ENCODE measurements at places on chromosomes 1 and 21.

DNA sequence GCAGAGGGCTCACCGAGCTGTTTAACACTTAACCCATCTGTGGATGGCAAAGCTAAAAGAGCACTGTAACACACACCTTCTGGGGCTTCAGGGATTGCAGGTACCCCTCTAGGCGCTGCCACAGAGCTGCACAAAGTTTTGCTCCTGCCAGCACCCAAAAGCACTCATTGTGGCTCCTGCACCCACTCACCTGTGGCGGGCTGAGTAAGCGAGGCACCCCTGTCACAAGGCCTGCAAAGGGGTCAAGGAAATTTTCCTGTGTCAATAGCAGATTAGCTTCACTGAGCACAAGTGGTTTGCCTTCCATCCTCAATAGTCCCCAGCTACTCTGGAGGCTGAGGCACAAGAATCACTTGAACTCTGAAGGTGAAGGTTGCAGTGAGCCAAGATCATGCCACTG, 29.5 kb upstream of the KCNK1 start:
- DNase-seq = no peak

- DNase-seq = no peak
These were observed 360.4 kb upstream of the LYPLAL1 start for GRCh38 chr1:218813237-218813636.

DNA sequence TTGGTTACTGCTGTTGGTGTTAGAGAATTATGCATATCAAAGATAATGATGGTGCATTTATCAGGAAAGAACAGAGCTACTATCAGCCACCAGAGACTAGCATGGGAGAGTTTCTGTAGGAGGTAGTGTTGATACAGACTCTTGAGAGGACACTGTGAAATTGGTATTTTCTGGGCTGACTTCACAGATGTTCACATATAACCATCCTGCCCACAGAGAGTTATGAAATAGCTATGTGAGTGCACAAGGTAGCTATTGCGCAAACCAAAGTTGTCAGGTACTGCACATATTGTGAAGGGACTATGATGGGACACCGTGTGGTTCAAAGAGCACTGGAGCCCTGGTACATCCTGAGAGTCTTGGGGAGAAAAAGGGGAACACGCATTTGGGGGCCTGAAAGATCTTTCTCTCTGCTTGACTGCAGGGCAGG, 1.4 kb upstream of the TLCD4 start:
- DNase-seq = no peak

DNA sequence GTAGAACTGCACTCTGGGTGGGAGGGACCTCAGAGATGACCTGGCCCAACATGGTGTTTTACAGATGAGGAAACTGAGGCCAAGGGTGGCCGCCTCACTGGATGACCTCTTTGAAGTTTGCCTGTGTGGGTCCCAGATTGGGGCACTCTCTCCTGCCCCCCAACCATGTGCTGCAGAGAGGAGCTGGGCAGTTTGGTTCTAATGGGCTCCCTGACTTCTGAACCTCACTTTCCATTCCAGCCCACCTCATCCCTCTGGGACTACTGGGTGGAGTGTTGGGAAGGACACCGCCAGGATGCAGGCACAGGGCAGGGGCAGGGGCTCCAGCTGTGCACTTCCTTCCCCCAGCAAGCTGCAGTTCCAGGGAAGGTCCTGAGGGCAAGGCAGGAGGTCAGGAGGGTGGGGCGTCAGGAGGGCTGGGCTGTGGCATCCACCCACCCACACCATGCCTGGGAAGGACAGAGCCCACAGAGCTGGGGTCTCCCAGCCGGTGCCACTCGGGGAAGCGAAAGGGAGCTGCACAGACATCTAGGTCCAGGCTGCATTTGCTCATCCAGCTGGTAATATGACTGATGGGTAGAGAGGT, 10.3 kb upstream of the EPS8L3 start:
- DNase-seq = no peak

DNA sequence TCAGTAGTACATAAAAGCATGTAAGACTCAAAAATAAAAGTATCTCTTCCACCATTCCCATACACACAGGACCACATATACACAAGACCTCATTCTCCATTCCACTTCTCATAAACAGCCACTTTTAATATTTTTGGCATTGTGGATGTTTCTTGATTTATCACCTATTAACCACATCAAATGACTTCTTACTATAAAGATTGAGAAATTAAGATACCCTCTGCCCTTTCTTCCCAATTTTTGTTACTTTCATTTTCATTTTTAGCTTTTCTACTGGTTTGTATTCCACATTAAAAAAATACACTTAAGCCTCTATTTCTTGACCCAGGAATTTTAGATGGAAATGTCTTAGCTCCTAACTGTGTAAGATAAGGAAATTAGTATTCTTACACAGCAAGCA, 22.8 kb downstream of the AKT3 start:
- DNase-seq = no peak

GRCh38 chr21:22871692-22872091, 1873.5 kb downstream of the NCAM2 start:
- DNase-seq = no peak

- DNase-seq = no peak
These were observed 88.1 kb upstream of the RUNX3 start for GRCh38 chr1:25018110-25018735.

DNA sequence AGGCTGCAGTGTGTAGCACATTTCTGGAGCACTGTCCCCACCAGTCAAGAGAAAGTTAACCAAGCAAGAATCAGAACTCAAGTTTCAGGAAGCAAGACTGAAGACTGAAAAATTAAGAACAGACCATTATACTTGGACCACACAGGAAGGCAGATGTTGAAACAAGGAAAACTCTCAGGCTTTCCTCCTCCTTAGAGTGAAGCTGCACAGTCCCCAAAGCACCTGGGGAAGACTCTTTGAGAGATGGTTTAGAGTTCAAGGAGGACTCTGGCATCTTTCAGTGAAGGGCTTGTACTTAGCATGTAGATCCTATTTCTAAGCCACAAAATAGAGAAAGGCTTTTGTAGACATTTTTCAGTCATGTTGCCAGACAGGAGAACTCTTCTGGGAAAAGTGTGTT, 113.7 kb upstream of the KCTD3 start:
- DNase-seq = no peak

Data from SIG-M5 (cell line).